ENCODE measurements at places on chromosomes 5 and 9. TPM values are rescaled to one million over a fixed set of nuclear protein-coding genes. Genes with fewer than 3 reads are reported as not detected.
A peak's percentile ranks its signal among the peaks of the same experiment; 100 is the strongest.

DNA sequence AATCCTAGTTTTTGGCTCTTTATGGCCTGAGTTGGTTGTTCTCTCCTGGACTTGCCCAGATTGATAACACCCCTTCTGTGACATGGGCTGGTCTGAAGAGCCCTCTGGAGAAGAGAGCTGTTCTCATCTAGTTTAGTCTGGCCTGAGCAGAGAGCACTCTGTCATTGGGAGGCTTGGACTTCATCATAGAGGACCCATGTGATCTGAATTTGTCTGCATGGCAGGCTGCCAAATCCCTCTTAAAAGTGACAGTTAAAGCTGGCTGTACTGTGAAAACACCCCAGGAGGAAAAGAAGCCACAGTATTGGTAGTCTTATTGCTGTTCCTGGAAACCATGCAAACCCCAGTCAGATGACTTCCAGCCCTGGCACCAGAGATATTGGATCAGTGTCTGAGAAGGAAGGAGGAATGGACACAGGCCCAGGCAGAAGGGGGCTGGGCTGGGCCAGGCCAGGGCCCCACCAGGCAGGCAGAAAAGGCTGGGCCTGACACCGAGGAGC is 3.7 kb upstream of the WDR31 start:
- DNase-seq = peak; percentile 71

- no peak for DNase-seq
These were observed 298.4 kb downstream of the KCTD16 start for GRCh38 chr5:144469106-144469505.

The ANKRD33B gene
- polyA plus RNA-seq = 0.88 TPM

DNA sequence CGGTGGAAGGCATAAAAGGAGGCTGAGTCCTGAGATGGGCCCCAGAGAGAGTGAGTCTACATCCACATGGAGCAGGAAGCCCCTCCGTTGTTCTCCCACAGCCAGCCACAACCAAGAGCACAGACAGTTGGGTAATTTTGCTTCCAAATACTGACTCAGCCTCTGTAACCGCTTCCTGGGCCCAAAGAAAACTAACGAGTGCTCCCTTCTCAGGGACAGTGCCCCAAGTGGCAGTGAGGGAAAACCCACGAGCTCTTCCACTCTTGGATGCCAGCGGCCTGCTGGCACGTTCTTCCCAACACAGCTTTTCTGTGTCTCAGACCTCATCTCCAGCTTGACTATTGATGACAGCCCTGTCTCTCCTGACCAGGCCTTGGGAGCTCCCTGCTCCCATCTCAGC is 207.6 kb downstream of the FSTL4 start:
- no peak for DNase-seq

The PCDHGA12 gene
- 0.81 TPM for polyA plus RNA-seq

Data from large intestine (tissue), 12 donors.